ENCODE measurements at places on chromosomes 2 and 18.

GRCh38 chr18:74456349-74457042 lies 612 bp downstream of the DIPK1C start:
- no peak for DNase-seq

- DNase-seq = no peak
Observed at GRCh38 chr2:45013229-45014015, 4.2 kb upstream of the SIX2 start.

DNA sequence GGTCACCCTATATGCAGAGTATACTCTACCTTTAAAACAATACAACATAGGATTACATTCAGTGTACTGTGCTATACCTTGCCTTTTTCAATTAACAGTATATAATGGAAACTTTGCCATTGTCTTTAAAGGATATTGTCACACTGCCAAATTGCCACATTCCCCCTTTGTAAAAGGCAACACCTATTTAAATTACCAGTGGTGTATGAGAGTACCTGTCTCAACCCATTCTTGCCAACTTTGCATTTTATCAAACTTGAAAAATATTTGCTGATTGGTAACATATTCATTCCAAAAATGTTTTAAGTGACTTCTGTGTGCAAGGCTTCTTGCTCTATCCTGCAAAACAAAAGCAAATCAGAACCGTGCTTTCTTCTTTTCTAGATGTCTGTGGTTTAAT lies 92.9 kb downstream of the FMNL2 start:
- DNase-seq = no peak

GRCh38 chr2:100195942-100196341 lies 53.6 kb upstream of the AFF3 start:
- no peak for DNase-seq

DNA sequence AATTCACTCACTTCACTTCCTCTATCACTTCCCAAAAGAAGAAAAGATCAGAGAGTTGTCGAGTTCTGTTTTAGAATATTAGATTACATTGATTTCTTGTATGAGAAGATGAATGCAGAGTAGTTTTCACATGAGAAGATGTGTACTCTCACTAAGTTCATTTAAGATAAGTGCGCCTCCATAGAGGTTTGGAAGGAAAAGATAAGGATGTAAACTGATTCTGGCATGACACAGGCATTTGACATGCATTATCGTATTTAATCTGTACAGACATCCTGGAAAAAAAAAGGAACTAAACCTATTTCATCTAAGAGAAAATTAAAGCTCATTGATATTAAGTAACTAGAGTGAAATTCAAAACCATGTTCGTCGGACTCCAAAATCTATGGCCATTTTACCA lies 152.2 kb upstream of the CRIM1 start:
- no peak for DNase-seq

GRCh38 chr18:62426191-62426488 lies 96.7 kb upstream of the ZCCHC2 start:
- no peak for DNase-seq

DNA sequence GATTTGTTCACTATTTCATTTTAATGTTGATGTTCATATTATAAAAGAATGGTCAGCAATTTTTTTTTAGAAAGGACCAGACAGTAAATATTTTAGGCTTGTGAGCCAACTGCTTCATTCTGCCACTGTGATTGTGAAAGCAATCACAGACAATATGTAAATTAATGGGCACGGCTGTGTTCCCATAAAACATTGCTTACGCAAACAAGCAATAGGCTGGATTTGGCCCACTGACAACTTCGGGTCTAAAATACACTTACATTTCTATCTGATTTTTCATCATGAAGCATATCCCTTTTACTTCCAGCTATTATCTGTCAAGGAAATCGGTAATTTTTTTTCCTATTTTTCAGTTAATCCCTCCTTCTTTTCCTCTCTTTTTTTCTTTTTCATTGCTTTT lies 182.2 kb upstream of the CDH2 start:
- no peak for DNase-seq

DNA sequence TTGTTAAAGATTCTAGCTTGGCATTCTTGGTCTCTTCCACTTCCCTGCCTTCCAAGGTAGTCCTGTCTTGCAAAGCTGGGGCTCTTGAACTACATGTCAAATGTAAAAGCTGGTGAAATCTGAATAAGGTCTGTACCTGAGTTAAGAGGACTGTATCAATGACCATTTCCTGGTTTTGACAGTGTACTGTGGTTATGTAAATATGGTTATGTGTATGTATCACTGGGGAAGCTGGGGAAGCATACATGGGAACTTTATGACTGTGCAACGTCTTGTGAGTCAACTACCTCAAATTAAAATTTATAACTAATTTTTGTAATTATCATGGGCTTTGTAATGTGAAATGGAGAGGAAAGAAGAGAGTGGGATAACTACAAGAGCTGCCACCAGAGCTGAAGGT lies 81.7 kb downstream of the COL4A4 start:
- no peak for DNase-seq

- DNase-seq = no peak
Observed at GRCh38 chr2:61575447-61575859, 37.3 kb upstream of the XPO1 start.

DNA sequence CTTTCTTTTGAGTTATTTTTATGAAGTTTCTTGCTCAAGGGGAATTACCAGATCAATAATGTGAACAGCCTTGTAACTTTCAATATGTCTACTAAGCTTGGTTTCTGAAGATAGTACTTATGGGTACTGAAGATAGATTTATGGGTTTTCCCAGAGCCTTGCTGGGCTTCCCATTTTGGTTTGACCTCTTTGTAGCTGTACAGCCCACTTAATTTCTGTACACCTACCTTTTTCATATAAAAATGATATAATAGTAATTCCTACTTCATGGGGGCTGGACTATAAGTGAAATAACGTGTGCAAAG lies 22.2 kb downstream of the IL1R2 start:
- DNase-seq = no peak

- no peak for DNase-seq
Observed at GRCh38 chr2:63755965-63756364, 85.7 kb upstream of the UGP2 start.

DNA sequence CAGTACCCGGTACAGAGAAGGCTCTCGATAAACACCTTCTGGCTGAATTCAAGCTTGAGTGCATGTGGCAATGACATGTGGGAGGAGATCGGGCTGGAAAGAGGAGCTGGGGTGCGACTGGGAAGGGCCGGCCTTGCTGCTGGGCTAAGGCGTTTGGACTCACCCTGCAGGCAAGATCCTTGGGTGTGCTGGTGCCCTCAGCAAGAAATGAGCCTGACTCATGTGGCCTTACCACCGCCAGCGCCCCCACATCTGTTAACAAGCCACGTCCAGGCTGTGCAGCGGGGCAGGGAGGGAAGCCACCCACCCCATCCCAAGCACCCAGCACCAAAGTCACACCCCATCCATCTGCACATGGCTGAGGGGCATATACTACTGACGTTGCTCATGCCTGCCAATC lies 1.3 kb downstream of the HS1BP3 start:
- DNase-seq = no peak

DNA sequence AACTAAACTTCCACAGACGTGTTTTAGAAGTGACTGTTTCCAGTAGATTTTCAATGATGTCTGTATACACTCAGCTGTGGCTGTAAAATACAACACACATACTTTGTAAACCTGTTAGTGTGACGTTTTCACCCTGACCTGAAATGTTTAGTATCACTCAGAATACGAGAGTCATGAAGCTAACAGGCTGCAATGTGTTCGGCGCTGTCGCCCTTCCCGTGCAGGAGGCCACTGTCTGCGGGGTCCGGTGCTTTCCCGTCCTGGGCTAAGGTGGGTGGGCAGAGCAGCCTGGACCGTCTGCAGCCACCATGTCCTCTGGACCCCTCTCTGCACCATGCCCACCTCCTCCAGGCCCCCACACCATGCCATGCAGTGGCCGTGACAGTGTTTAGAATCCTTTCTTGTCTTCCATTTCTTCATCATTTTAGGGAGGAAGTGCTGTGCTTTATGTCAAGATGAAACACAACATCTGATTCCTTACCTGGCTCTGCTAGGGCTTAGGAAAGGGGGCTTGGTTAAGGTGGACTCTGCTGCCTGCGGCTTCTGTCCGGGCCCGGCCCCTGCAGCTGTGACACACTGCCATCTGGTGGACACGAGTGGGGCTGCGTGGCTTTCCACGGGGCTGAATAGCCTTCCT lies 53.8 kb upstream of the RBM44 start:
- DNase-seq = no peak

- DNase-seq = no peak
Observed at GRCh38 chr18:55999641-56000040, 411.6 kb upstream of the TCF4 start.

- no peak for DNase-seq
Observed at GRCh38 chr2:39898934-39899333, 119.9 kb upstream of the THUMPD2 start.

DNA sequence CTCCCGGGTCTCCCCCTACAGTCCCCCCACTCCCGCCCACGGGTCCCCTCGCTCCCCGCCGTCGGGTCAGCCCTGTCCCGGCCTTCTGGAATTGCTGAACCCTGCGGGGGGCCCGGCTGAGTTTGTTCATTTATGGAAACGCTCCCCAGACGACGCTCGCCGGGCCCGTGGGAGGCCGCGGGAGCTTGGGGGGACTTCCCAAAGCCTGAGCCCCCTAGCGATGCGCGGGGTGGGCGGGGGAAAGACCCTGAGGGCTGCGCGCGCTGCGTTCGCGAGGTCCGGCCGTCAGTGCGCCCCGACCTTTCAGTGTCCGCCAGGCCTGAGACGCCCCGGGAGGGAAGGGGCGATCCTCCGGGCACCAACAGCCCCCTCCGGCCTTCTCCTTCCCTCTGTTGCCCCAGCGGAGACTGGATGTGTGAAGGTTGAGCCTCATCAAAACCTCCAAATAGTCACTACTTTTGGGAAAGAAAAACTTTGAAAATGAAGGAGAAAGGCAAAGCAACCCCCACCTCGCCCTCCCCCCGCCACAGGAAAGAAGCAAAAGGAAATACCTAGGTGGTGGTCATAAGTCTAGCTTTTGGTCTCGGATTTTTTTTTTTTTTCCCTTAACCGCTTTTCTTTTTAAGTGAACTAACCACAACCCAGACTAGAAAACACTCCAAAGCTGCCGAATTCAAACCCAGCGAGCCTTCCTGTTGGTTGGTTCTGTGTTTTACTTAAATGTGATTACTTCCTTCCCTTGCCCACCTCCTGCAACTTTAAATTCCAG lies 509 bp upstream of the CYS1 start:
- DNase-seq = no peak

- DNase-seq = no peak
Observed at GRCh38 chr2:172283476-172283875, 143.9 kb upstream of the ITGA6 start.

- no peak for DNase-seq
Observed at GRCh38 chr2:192559587-192559986, 364.9 kb upstream of the TMEFF2 start.

DNA sequence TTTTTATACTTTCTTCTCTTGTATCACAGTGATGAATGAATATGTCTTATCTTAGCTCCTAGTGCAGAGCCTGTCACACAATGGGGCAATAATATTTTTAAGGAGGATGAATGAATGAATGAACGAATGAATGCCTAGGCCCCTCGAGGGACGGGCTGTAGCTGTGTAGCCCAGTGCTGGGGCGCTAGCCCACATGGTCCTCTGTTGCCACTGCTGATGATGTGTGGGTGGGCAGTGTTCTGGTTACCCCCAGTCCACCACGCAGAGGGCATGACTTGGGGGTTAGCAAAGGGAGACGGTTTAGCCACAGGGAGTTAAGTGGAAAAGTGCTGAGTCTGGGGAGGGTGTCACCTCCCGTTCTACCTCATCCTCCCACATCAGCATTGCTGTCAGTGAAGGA lies 134.2 kb downstream of the SMAD7 start:
- no peak for DNase-seq

DNA sequence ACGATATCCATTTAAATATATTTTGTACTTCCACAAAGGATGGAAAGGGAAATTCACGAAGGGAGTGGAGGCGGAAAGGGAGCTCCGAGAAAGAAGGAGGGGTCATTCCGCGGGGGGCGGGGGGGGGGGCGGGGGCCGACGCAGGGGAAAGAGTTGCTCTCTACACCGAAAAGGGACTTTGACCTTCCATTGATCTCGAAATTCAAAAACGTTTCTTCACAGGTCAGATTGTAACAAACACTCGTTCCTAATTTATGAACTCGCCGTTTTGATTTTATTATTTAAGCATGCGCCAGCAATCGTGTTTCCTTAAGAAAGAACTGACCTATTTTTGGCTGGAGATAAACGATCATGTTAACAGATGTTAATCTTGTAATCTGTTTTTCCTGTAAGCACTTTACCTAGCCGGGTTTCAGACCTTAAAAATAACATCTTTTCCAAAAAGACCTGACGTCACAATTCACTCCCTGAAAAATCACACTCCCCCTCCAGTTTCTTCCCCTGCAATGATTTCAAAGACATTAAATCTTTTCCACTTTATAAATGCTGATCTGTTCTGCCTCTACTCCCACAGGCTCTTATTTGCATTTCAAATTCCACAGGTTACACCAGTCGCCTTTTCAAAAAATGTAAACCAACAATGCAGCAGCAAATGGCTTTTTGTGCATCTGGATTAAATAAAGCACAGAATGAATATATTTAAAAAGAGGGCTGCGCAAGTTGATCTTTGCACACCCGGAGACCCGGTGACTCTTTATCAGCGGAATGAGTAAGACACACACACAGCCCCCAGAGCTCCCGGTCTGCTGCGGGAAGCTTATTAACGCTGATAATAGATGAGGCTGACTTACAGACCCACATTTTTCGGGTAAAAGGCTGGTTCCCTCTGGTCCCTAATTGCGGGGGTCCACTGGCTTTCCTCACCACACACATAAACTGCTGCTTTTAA lies 1.6 kb downstream of the ZNF516 start:
- no peak for DNase-seq

- DNase-seq = no peak
Observed at GRCh38 chr2:201859949-201860348, 53.6 kb downstream of the CDK15 start.
